ENCODE measurements at places on chromosomes 16 and 17.

- no peak for DNase-seq
These were observed 373.0 kb upstream of the SALL1 start for GRCh38 chr16:51524070-51524469.

- DNase-seq, result no peak
These were observed 44.9 kb downstream of the SLC47A1 start for GRCh38 chr17:19578545-19578944.

DNA sequence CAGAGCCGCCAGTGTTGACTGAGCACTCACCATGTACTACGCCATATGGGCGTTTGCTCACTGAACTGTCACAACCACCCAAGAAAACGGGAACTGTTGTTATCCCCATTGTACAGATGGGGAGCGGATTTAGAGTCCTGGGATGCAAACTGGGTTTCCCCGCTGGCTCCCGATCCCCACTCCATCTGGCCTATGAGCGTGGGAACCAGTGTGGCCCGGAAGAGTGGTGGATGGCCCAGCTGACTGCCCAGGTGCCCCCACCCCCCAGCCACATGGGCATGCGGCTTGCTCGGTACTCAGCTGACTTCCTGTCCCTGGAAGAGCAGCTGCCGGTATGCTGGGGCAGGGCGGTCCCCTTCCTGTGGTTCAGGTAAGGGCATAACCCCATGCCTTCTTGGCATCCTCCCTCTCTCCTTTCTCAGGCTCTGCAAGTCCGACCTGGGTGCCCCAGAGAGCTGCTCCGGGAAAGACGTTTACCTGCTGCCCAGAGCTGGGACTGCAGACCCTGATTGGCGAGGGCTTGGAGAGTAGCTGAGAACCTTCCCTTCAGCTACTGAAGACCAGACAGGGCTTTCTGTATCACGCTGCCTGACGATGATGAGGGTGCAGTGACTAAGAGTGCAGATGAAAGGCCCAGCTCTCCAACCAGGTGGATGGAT is 16.2 kb downstream of the SOCS3 start:
- DNase-seq, result no peak

GRCh38 chr17:36608794-36609497 is 7.6 kb downstream of the MRM1 start:
- no peak for DNase-seq

DNA sequence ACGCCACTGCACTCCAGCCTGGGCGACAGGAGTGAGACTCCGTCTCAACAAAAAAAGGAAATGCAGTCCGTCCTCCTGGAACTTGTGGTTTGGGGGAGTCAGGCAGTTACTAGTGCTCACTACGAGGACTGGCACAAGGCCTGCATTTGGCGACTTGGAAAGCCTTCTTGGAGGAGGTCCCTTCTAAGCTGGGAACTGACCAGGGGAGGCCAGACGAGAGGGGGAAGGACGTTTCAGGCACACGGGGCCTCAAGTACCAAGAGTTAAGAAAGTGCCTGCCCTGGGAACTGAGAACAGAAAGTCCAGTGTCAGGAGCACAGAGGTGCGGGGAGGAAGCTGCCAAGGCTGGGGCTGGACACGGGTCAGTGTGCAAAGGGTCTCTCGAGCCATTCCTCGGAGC is 89.9 kb downstream of the ABR start:
- DNase-seq, result no peak

- DNase-seq, result no peak
These were observed 38.3 kb upstream of the CRHR1 start for GRCh38 chr17:45745601-45746494.

DNA sequence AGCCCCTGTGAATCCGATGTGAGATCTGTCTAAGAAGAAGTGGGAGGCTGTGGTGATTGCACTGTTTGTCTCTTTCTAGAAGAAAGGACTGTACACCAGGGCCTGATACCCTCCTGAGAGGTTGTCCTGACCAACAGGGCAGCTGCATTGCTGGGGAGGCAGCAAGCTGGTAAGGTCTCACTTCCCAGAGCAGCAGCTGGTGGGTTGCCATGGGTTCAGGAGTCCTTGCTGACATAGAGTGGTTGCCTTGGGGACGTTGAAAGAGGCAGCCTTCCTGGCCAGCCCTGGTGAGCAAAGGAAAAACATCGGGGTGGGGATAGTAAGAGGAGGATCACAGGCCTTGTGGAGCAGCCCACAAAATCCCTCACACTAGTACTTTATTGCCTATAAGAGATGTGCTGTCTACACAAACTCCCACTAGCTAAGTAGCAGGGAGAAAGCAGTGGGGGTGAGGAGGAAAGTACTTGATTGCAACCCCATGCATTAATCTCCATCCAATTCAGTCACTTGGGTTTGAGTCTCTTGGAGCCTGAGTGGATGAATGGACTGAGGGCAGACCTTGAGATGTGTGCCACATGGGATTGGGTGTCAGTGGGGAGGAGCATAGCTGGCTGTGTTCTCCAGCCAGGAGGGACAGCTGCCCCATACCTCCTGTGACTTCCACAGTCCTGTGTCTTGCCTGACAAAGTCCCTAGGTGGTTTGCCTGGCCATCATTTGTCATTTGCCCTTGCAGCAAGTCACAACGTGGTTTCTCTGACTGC is 143.8 kb upstream of the RPL38 start:
- no peak for DNase-seq

DNA sequence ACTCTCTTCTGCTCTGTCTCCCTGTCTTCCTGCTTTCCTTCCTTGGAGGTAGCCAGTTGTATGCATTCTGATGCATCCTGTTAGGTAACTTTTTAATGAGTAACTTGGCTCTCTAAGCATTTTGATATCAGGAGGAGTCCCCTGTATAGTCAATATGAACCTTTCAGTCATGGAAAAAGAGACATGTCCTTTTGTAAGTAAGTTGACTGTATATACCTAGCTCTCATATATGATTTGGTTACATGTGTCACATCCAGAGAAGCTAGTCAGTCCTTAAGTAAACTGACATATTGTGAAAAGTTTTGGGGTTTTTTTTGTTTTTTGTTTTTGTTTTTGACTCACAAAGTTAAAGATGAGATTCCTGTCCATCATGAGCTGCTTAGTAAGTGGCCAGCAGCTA is 18.8 kb downstream of the UTP18 start:
- no peak for DNase-seq

DNA sequence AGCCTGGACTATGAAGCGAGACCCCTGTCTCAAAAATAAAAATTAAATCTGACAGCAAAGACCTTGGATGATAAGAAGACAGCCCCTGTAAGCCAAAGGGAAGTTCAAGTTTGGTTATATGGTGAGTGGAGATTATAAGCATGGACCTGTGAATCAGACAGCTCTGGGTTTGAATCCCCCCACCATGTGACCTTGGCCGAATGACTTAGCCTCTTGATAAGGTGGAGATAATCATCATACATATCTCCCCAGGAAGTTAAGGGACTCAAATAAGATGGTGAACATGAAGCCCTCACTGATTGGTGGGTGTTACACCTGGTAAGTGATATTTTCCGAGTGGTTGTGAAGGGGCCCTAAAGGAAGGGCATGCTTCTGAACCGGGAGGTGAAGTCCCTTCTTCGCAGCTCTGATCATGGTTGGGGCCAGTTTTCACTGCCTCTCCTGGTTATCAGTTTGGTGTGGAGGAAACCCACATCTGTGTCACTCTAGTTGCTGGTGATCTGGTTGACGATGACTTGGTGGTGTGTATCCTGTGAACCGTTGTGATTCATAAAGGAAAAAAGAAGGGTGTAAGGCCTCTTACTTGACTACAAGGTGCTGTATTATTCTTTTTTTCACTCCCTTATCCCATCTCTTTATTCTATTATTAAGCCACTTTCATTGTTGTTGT is 61.7 kb upstream of the CLEC18A start:
- no peak for DNase-seq

- DNase-seq, result no peak
These were observed 47.1 kb downstream of the VMP1 start for GRCh38 chr17:59754552-59754951.
